CD4-positive, alpha-beta T cell (primary cell): ENCODE measurements at places on chromosomes 12 and 14. TPM values are rescaled to one million over a fixed set of nuclear protein-coding genes. Genes with fewer than 3 reads are reported as not detected.

SYNDIG1L gene
- total RNA-seq: not detected

BDKRB2 gene
- total RNA-seq: not detected

AJUBA gene
- 1.1 TPM for total RNA-seq

ZDHHC22 gene
- total RNA-seq: not detected

PAX9 gene
- not detected for total RNA-seq

RNASE7 gene
- total RNA-seq: not detected

ADSS1 gene
- total RNA-seq: 2.0 TPM

TSPAN8 gene
- total RNA-seq: not detected

LALBA gene
- not detected for total RNA-seq

CLEC4D gene
- not detected for total RNA-seq

TESPA1 gene
- total RNA-seq: 96.3 TPM
